ENCODE measurements at places on chromosomes 6 and 20.

- DNase-seq: no peak
Observed at GRCh38 chr6:31368461-31368860, 11.5 kb upstream of the HLA-B start.

DNA sequence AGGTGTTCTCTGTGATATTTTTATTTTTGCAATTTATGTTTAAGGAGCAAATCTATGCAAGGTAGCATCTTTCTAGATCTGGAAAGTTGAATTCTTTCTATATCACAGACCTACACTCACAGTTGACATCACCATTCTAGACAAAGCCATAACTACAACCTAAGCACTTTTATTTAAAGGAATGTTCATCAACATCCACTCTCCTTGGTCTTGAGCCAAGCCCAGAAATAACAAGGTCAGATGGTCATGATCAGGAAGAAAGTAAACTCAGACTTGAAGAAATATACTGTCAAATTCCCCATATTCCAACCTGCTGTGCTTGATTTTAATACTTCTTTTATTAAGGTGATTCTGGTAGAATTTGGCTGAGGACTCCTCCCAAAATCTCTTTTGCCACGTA lies 32.2 kb downstream of the MMUT start:
- DNase-seq: no peak

GRCh38 chr20:3392756-3393155 lies 14.7 kb downstream of the DNAAF9 start:
- no peak for DNase-seq

- no peak for DNase-seq
Observed at GRCh38 chr6:89787660-89788328, 31.8 kb downstream of the MDN1 start.

DNA sequence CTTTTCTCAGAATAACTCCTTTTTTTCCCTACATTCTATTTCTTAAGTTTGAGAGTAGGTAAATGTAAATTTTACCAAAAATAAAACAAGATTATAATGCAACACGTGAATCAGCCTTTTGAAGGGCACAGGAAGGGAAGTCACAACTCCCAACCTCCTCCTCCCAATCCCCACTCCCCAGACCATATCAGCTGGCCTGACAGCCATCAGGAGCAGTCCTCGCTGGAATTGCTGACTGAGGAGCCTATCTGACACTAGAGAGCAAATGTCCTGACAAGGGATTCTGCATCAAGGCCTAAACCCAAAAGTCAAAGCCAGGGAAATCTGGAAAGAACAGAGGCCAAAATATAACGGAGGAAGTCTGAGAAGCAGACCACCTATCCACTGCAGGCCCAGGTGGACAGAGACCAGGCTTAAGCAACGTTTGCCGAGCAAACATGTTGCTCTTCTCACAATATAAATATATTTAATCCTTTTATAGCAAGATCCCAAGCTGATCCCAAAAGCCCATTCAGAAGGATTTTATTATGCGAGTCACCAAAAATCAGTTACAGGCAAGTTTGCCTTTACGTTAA lies 2.5 kb downstream of the RRAGD start:
- no peak for DNase-seq

GRCh38 chr6:21263531-21264287 lies 329.8 kb upstream of the SOX4 start:
- DNase-seq: no peak

DNA sequence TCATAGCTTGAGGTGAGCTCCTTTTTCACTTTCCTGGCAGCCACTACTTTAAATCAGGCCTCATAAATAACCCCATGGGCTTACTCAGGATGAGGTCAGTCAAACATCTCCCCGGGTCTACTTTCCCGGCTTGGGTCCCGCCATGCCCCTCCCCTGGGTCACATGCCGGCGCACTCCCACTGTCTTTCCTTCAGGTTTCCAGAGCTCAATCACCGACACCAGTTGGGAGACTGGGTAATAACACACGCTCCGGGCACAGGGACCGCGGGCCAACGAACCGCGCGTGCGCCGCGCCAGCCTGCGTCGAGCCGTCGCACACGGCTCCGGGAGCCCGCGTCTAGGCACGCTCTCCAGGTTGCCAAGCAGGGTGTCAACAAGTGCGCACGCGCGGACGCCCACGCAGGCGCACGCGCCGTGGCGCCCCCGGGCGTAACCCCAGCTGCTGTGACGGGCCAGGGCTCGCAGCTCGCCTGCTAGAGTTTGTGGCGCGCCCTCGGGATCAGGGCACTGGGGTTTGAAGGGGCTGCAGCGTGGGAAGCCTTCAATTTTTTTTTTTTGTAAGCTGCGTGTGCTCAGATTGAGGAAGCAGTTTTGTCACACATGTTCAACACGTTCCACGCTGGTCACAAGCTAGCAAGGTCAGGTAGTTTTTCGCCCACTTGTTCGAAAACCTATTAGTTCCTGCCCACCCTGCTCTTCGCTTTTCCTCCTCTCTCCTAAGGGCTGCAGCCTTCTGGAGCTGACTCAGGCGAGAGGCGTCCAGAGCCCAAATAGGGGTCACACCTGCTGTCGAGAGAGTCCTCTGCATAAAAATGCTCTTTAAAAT lies 31.8 kb downstream of the TFAP2B start:
- DNase-seq: no peak

DNA sequence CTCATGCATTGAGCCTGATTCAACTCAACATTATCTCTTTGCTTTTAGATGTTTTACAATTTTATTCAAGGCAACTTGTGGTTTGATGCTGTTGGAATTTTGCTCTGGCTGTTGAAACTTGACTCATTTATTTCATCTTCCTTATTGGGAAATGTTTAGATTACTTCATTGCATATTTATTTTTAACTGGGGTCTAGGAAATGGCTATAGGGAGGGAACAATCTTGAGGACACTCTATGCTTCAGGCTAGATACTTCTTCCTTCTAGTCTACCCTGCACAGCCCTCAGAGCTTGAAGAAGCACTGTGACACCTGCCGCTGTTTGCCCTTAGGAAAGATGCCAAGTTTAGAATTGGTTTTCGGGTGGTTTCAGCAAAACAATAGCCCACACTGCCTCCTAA lies 183.4 kb downstream of the ADGRG6 start:
- no peak for DNase-seq

DNA sequence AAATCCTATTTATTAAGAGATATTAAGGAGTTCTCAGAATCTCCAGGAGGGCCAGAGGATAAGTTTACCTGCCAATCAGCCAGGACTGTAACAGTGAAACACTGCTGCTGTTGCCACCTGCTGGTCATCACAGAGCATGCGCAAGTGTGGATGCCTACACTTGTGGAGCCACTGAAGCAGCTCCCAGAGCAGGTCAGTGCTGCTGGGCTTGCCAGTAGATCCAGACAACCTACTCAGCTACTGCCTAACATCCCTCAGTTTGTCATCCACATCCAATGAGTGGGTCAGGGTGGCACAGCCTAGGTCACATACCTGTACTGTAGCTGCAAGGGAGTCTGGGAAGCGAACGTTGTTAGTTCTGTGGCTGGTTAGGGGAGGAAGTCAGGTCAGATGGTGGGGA lies 18.3 kb upstream of the NHSL1 start:
- DNase-seq: peak; percentile 24

GRCh38 chr6:111353912-111354462 lies 129.0 kb downstream of the REV3L start:
- DNase-seq: no peak

DNA sequence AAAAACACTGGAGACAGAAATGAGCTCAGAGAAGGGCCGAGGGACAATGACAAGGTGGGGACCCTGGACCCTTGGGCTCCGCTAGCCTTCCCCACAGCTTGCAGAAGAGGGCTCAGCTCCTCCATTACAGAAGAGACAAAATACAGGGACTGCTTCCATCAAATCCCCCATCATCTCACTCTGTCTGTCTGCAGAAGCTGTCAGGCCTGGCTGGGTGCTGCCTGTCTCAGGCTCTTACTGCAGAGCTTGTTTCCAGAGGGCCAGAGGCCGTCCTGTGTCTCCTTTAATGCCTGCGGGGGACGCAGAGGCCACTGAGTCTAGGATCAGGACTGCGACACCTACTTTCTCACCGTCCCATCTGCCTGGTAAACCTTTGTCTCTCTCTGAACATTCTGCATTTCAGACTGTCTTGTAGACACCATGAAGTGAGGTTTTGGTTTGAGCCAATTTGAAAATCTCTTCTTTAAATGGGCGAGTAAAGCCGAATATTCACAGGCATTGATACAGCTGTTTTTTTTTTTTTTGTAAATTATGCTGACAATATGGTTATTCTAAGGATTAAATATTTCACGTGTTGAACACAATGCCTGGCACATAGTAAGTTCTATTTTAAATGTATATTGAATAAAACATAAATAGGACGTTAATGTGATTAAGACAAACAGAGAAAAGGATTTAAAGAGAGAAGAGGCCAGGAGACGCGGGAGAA lies 28.3 kb downstream of the RNASET2 start:
- DNase-seq: no peak

DNA sequence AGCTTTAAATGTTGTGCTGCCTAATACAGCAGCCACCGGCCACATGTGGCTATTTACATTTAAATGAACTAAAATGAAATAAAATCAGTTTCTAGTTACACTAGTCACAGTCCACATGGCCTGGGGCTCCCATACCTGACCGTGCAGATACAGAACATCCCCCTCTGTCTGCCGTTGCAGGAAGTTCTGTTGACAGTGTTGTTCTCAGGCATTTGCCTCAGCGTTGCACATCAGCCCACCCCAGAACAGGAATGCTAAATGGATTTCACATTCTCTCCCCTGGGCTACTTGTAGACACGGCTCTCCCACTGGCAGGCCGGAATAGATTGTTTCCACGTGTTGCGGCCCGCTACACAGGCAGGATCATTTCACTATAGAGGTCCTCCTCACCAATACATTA lies 26.3 kb downstream of the JAG1 start:
- DNase-seq: no peak

DNA sequence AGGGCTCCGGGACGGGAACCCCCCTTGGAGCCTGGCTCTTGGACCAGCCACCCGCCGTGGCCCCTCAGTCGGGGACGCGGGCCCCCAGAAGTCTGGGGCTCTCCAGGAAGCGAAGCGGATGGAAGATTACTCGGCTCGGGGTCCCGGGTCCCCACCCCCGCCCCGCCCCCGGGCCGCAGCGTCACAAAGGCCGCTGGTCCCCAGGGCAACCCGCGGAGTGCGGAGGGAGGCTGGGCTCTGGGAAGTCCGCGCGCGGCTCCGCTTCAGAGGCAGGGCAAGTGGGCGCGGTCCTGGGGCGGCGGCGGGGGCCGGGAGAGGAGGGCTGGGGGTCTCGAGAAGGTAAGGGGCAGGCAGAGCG lies at the start of gene FNDC11:
Gene FNDC11 (plus strand): TSS at position 227 of the 358 bp plus-strand sequence. CDS start 1,505 bp downstream, outside the sequence.
- DNase-seq: no peak

DNA sequence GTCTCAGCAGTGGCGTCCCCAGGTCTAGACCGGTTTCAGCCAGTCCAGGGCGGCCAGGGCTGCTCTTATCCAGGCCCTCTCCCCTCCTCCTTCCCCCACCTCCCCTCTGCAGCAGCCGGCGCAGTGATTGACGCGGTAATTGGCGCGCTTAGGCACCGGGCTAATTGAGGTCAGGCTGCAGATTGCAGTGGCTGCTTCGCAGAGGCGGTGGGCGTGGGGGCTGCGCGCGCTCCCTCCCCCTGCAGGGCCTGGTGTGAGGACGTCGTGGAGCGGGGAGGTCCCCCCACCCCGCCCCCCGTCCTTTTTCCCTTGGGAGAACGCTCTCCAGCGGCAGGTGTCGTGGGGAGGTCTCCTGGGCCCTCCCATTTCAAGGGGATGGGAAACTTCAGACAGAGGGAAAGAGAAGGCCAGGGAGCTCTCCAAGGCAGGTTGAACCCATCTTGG lies 70.4 kb upstream of the BLCAP start:
- no peak for DNase-seq

GRCh38 chr6:151280859-151281258 lies 41.1 kb downstream of the AKAP12 start:
- DNase-seq: no peak

DNA sequence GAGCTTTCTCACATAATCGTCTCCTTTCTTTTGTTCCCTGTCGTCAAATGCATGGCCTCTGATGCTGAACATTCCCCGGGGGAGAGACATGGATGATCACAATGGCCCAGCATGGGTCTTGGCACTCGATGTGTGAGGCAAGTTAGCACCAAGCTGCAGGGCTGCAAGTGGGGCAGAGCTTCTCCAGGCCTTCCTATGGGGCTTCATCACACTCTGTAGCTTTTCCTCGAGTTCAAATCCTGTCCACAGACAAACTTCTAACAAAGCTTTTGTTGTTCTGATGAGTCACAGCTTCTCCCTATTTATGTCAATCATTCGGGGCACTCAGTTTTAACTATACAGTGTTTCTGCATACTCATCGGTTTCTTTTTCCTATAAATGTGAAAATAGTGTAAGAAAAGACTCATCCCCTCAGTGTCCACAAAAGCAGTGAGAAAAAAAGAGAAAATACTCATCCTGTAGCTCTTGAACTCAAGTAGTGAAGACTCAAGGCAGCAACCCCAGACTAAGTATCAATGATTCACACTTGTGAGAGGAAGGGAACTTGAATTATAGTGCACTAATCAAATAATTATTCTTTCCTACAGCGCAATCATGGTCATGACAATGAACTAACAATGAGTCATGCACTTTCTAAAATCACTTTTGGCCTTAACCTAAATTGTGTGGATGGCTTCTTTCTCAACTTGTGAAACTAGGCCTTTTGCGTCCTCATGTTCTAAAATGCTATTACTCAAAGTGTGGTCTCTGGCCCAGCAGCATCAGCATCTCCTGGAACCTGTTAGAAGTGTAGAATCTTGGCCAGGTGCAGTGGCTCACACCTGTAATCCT lies 68.4 kb upstream of the NOX3 start:
- DNase-seq: no peak

GRCh38 chr6:142683714-142684141 lies 261.2 kb downstream of the HIVEP2 start:
- no peak for DNase-seq

DNA sequence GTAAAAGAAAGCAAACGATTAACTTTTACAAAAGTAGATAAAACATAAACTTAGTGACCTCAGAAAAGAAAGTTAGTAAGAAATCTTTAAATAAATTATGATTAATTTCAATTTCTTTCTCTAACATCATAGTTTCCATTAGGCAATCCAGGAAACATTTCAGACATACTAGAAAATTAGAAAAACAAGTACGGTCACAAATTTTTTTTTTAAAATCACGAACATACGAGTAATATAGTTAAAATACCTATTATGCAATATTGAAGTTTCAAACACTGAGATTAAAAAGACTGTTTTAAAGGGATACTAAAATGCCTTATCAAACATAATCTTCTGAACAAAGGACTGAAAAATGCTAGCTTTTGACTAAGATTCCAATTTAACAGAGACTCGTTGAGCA lies 26.2 kb downstream of the NOL7 start:
- DNase-seq: no peak

- no peak for DNase-seq
Observed at GRCh38 chr6:54861905-54862616, 15.5 kb downstream of the FAM83B start.

- no peak for DNase-seq
Observed at GRCh38 chr6:4085332-4085700, 6.4 kb upstream of the FAM217A start.

GRCh38 chr6:17311595-17312311 lies 30.6 kb downstream of the RBM24 start:
- DNase-seq: no peak

- no peak for DNase-seq
Observed at GRCh38 chr6:26360451-26361416, 4.3 kb upstream of the BTN3A2 start.
